IPS DF 6.9 (cell line): ENCODE measurements at places on chromosomes 2 and 18.

- DNase-seq: no peak
Observed at GRCh38 chr2:68717305-68717661, 17.3 kb upstream of the ARHGAP25 start.

DNA sequence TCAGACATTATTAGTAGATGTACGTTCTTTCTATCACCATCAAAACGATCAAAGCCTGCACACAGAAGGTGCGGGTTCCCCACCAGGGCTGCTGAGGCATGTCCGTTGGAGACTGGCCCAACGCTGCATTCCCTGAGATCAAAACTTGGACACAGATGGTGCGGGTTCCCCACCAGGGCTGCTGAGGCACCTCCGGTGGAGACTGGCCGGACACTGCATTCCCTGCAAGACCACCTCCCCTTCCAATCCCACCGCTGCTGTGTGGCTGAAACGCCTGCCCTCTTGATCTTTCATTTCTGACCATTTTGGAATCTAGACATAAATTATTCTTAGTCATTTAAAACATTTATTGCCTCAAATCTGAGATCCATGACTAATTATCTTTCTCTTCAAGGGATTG, 254.2 kb upstream of the SALL3 start:
- no peak for DNase-seq

GRCh38 chr18:59604877-59605276, 92.3 kb downstream of the CCBE1 start:
- no peak for DNase-seq

- no peak for DNase-seq
Observed at GRCh38 chr2:173874003-173874893, 90.9 kb downstream of the SP3 start.

DNA sequence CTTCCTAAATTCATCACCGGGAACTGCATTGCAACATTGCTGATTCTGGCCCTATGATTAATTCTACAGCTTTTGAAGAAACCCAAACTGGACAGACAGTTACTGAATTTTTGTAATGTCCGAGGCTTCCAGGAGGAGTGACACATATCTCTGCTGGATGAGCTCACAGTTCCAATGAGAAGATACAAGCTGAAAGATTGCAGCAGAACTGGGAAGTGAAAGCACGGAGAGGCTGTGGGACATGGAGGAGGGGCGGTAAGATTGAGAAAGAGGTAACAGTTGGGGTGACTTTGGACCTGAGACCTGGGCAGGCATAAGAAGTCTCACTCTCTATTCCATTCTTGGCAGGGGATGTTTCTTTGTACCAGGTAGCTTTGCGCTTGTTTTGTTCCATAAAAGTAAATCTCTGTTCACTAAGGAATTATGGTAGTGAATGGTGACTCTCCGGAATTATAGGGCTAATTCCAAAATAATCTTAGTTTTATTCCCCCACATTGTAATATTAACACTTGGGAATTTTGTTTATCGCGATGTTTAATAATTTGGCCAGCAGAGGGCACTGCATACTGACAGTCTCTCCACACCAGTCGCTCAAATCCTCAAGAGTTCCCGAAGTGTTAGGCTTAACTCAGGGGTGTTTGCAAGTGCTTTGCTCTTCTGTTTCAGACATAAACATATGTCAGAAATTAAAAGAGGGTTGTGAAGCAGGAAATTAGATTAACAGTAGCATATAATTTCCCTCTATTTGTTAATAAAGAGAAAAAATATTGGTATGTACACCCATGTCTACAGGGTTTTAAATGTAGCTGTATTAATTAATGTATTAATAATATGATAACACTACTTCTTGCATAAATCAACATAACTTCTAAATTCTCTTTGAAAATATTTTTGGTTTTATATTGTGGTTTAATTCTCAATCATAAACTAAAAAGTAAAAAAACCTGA, 201.4 kb downstream of the SOCS6 start:
- DNase-seq: peak; percentile 16

GRCh38 chr18:51153659-51154371, 43.7 kb downstream of the MEX3C start:
- DNase-seq: no peak

DNA sequence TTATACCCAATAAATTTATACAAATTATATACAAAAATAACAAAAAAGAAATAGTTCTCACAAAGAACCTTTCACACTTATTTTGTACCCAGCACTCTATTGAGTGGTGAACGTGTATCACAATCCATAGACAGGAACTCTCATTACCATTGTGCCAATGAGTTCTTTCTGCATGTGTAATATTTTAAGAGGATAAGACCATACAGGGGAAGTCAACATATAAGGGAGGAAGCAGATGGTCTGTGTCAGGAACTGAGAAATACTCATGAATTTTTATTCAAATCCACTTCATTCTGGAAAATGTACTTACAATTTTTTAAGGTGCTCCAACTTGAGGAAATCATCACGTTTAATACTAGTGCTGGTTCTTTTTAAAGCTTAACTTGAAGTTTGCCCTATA, 27.1 kb upstream of the ELOA2 start:
- DNase-seq: no peak

DNA sequence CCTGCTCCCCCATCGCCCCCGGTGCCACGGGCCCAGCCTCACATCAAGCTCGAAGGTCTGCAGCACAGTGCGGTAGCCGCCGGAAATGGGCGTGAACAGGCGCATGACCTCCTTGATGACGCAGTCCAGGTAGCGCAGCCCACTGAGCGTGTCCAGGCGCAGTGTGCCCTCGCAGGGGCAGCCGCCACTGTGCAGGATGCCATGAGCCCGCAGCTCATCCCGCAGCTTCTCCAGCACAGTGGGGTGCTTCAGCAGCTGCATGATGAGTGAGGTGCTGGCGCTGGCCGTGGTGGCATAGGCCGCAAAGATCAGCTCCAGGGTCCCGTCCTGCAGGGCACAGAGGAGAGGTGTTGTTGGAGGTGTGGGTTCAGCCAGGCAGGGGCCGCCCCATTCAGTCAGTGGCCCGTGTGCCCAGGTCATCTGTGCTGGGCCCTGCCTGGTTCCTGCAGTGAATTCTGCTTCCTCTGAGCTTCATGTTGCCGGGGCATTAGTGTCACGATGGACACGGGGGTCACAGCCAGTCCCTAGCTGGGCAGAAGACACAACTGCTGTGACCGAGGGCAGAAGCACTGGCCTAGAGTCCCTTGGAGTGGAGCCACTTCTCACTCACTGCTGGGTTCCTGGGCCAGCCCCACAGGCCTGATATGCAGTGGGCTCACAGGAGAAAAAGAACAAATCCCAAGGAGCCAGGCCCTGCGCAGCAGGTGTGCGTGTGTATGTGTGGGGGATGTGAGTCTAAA, 14.5 kb downstream of the CYP26B1 start:
- DNase-seq: no peak

DNA sequence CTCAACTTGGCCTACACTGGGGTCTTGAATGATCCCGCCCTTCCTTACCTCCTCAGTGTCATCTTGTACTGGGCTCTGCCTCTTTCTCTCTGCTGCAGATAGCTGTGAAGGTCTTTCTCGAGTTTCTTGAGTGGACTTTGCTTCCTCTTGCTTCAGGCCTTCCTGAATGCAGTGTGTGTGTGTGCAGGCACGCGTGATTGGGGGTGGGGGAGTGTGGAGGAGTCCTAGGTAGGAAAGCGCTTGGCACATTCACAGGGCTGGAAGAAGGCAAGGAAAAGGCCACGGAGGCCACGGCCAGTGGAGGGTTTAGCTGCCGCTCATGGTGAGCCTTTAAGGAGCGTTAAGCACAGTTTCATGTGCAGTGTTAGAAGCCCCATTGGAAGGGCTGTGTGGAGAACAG, 5.5 kb downstream of the RALB start:
- DNase-seq: no peak

- no peak for DNase-seq
Observed at GRCh38 chr2:230043461-230043860, 25.3 kb downstream of the SLC16A14 start.

GRCh38 chr2:151156431-151156830, 105.2 kb downstream of the RBM43 start:
- no peak for DNase-seq

DNA sequence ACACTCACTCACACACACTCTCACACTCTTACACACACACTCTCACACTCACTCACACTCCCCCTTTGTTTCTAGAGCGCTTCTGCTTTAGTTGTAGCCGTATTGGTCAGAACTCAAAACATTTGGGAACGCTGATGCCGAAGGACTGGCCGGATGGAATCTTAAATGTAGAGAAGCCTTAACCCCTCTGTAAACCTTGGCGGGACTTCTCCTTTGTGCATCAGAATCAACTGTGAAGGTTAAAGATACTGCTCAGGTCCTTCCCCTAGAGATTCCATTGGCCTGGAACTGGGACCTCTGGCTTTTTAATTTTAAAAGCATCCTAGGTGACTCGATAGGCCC, 18.3 kb downstream of the SH3BP4 start:
- no peak for DNase-seq

DNA sequence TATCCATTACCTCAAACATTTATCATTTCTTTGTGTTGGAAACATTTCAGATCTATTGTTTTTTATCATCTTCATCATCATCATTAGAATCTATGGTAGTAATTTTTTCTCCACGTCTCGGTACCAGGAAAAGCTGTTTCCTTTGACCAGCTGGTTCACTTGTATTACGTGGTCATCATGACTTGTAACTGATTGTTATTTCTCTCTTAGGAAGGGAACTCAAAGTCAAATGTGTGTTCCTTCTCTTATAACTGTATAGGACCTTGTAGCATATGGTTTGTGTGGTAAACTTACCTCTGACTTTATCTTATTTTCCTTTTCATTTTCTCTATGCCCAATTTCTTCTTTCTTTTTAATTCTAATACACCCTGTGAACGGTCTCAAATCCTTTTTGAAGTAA, 16.5 kb downstream of the NCOA1 start:
- DNase-seq: no peak

DNA sequence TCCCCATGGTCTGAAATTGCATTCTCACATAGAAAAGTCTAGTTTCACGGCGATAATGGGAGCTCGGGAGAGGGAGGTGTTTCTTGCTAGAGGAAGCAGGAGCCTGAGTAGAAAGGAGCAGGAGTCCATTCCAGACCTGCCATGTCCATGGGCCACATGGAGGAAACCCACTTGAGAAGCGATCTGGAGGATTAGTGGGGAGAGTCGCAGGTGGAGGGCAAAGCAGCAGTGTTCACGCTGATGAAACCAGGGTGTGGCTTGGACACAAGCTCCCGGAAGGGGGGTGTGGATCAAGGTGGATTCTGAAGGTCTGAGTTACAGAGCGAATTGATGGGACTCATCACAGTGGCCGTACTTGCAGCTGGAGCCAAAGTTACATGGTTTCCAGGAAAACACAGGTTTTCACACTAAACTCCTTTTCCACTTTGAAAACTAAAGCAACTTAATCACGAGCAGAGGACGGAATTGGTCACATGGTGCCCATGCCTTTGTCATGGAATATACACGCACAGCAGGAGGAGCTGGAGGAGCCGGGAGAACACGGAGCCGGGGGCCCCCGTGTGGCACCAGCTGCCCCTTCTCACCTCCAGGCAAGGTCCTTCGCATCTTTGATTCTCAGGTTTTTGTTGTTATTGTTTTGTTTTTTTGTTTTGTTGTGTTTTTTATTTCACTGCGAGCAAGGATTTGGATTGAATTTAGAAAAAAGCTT, 255.1 kb upstream of the MYT1L start:
- no peak for DNase-seq

DNA sequence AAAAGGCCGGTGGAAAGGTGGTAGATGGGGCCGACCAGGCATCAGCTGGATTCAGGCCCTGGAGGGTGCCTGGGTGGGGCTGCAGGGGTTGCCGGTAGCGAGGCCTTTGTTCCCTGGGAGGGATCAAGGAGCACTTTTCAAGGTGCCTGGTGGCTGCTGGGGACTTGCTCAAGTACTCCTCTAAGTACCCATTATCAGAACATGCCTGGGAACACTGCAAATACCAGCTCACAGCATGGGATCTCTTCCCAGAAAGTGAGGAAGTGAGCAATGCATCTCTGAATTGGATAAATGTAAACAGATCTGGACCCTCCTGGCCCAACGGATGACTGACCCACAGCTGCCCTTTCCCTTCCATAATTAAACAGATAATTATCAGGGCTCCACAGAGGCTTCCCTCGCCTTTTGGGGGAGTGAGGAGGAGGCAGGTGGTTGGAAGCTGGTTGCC, 210.5 kb downstream of the SH3RF3 start:
- DNase-seq: no peak

DNA sequence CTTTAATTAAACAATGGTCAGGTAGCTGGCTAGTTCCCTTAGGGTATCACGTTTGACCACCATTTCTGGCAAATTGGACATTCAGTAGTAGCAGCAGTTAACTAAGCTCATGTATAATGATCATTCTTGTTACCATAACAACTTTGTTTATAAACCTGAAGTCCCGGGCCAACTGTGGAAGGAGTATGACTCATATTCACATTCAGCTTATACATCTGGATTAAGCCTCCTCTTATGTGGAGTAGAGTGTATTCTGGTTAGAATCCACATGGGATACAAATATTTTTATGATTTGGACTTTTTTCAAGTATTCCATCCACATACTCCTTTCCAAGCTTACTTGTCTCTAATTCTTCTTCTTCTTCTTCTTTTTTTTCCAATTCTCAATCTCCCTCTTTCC, 70.3 kb upstream of the ZSWIM2 start:
- DNase-seq: no peak

DNA sequence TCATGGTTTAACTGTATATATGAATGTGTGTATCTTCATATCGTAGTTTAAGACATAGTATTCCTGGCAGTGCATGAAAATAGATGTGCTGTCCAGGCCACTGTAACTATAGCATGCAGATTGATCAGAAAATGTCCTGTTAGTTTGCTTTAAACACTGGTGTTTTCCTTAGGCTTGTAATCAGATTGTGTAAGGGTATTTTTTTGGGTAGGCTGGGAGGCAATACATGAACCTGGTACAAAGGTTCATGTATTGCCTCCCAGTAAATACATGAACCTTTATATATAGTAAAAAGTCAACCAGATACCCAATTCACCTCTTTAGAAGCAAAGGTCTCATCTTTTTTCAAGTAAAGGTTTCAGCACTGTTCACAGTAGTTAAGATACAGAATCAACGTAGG, 1.6 kb downstream of the COQ10B start:
- no peak for DNase-seq

DNA sequence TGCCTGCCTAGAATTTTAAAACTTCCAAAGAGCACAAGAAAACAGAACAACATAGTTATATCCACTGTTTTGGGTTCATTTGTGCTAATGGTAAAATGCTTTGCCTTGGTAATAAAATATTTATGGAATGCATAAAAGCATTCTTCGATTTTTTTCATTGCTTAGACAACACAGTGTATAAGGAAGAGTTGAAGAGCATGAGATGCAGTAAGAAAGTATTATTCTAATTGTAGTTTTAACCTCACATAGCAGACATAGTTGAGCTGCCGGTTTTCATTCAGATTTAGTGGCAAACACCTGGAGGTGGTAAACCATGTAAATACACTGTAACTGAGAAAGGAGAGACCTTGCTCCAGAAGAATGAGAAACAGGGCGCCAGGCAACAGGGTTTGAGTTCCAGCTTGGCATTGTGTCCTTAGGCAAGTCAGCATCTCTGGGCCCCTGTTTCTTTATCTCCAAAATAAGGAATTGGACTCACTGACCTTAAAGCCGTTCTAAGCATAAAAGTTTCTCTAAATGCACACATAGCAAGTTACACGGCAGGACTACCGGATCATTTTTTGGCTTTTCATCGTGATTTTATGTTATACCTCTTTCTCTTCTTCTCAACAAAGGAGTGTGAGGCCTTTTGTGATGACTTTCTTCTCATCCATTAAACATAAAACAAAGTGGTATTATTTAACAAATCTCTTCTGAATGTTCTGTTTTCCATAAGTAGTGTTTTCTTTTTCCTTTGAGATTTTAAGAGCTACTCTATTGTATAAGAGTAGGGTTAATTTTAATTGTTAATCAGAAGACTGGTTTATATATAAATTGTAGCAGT, 7.9 kb downstream of the UGP2 start:
- DNase-seq: no peak
